Osteoblast (primary cell): ENCODE measurements at places on chromosomes 2 and 18. TPM values are rescaled to one million over a fixed set of nuclear protein-coding genes. Genes with fewer than 3 reads are reported as not detected.

DNA sequence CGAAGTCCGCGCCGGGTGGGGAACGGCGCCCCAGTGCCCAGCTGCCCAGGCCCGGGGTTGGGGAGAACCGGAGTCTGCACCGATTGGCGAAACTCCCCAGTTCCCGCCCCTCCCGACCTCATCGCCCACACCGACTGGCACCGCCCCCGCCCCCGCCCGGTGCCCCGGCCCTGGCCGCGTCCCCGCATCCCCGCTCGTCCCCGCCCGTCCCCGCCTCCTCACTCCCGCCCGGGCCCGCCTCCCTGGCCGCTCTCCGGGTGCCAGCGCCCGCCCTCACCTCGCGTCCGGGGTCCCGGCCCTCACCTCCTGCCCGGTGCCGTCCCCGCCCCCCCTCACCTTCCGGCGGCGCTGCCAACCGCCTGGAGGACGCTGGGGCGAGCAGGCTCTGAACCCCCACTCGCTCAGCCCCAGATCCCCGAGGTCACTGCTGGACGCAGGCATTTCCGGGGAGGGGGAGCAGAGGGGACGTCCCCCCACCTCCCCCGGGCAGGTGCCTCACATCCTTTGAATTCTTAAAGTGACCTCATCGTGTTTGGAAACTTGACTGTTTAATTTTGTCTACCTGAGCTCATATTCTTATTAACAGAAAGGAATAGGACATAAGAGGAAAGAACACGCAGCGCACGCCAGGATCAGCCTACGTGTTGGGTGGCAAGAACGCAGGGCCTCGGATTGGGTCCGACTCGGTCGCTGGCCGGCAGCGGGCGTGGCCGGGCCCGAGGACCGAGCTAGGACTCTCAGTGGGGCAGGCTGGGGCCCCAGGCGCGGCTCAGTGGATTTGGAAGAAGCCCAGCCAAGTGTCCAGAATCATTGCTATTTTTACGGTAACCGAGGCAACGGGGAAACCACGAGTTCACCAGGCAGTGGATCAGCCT is at the start of gene FAM110C:
Gene FAM110C, minus strand, starts transcription at position 35 of the 875 bp plus-strand sequence. CDS start 120 bp downstream, outside the sequence.
- no peak for DNase-seq

CENPA gene
- total RNA-seq, result 2.2 and 2.9 TPM in 2 replicates

GRCh38 chr2:102893870-102894269 is 132.0 kb downstream of the TMEM182 start:
- no peak for DNase-seq

DNA sequence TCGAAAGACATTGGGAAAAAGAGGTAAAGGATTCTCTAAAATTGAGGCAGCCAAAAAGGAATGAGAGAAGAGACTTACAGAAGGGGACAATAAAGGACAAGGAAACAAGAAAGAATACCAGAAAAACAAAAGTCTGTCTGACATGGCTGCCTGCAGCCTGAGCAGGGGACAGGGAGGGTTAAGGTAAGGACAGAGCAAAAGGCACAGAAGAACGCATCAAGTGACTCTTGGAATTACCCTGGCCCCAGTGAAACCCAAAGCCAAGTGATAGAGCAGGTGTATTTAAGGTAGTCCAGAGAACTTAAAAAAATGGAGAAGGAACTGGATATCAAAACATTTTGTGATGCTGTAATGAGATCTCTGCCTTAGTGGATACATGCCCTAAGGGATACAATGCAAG is 47.1 kb upstream of the XIRP2 start:
- DNase-seq, result no peak

NT5C1B gene
- total RNA-seq, result not detected in 2 replicates

- no peak for DNase-seq
These were observed 348.9 kb upstream of the RAB12 start for GRCh38 chr18:8260319-8260718.

SERPINB10 gene
- 0.29 TPM in 1 of 2 replicates, not detected in the other for total RNA-seq

- DNase-seq, result no peak
These were observed 73.8 kb downstream of the TFCP2L1 start for GRCh38 chr2:121211251-121211650.

GRCh38 chr2:237223201-237223861 is 137.6 kb downstream of the COPS8 start:
- peak; percentile 80 for DNase-seq

DNA sequence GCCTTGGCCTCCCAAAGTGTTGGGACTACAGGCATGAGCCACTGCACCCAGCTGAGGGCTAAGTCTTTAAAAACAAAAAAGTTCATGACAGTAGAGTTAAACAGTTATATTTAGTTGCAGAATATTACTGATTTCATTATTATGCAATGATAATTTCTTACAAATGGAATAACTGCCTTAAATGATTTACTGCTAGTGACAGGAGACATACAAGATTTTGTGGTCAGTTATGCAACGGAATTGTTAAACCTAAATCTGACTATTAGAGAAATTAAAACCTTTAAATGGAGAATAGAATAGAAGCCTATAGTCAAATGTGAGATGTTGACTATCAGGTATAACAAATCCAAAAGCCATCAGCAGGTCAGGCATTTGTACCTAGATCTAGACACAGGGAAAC is 10.3 kb upstream of the DNAJC10 start:
- no peak for DNase-seq

- DNase-seq, result peak; percentile 90
These were observed 309.9 kb upstream of the PKDCC start for GRCh38 chr2:41737888-41738287.

DNA sequence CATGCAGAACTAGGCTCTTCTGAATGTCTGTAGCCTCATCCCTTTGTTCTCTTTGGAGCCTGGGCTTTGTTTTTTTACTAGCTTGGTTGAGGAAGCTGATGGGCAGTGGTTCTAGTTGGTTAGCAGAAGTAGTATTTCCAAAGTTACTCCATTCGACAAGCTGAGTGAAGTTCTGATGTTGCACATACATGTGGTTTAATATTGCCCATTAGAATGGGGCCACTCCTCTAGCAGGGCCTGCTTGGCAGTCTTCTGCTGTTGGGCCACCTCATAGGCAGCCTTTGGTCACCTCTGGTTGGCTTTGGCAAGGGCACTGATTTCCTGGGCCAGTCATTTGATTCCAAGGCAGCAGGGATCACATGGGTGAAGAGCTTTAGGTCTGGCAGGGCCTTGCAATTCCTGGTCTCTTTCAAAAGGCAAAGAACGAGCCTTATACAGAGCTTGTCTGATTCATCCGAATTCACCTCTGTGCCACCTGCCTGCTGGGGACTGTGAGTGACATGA is 2.5 kb downstream of the RPIA start:
- DNase-seq, result no peak

REG3G gene
- not detected in 2 replicates for total RNA-seq

DTNA gene
- total RNA-seq, result 10.1 and 11.5 TPM in 2 replicates

DNA sequence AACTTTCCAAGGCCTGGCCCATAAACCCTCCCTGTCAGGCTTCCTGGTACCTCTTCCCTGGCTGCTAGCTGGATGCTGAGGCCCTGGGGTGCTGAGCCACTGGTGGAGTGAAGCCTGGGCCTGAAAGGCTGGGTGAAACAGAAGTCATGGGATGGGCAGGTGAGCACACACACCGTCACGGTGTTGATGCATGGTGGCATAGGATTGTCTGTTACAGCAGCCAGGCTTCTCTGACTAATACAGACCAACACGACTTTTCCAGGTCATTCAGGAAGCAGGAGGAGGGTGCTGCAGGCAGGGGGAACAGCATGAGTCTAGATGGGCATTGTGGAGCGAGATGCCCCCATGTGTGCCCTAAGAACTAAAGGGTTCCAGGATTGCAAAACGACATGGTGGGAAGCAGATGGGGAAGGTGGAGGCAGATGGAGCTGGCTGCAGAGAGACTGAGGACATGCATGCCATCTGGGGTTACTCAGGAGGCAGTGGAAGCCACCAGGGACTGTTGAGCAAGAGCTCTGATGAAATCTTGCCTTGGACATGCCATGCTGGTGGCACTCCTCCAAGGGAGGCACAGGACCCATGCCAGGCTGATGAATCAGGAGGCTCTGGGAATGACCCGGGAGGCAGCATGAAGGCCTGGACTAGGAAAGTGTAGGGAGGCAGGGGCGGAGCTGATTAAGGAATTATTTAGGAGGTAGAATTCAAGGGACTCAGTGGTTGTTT is 480.9 kb downstream of the TSN start:
- no peak for DNase-seq

DNA sequence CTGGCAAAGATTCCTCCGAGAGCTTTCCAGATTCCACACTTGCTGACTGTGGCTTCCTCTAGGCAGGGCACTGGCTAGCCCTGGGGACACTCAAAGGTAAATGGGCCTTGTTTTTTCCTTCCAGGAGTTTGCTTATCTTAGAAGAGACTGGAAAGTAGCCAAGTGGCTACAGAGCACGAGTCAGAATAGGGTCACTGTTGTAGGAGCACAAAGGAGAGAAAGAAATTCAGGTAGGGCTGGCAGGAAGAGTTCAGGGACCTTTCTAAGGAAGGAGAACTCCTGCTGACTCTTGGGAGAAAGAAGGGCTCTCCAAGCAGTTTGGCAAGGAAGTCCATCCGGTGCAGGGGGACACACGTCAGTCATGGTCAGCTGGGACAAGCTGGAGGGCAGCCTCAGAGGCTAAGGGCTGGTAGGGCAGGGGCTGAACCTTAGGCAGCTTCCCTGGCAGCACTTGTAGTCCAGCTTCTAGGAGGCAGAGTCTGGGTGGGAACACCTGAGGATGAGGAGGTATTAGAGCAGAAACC is 39.5 kb downstream of the NIFK start:
- no peak for DNase-seq

- DNase-seq, result no peak
These were observed 117.9 kb downstream of the MYCN start for GRCh38 chr2:16058256-16058655.

FAM228A gene
- total RNA-seq, result 1.4 and 1.5 TPM in 2 replicates

GRCh38 chr18:70039186-70039585 is 91.5 kb upstream of the CD226 start:
- DNase-seq, result no peak

DNA sequence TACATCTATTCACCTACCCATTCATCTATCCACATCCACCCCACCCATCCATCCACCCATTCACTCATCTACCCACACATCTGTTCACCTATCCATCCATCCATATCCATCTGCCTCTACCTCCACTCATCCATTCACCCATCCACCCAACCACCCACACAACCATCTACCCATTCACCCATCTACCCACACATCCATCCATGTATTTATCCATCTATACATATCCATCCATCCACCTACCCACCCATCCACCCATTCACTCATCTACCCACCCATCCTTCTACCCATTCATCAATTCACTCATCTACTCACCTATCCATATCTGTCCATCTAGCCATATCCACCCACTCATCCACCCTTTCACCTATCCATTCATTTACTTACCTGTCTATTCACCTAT is 187.6 kb downstream of the ASB1 start:
- DNase-seq, result no peak

PSTPIP2 gene
- total RNA-seq, result 5.8 and 6.8 TPM in 2 replicates

- DNase-seq, result no peak
These were observed 268.2 kb upstream of the ID2 start for GRCh38 chr2:8413589-8414135.

NEURL3 gene
- total RNA-seq, result 0.29 TPM in 1 of 2 replicates, not detected in the other

DNA sequence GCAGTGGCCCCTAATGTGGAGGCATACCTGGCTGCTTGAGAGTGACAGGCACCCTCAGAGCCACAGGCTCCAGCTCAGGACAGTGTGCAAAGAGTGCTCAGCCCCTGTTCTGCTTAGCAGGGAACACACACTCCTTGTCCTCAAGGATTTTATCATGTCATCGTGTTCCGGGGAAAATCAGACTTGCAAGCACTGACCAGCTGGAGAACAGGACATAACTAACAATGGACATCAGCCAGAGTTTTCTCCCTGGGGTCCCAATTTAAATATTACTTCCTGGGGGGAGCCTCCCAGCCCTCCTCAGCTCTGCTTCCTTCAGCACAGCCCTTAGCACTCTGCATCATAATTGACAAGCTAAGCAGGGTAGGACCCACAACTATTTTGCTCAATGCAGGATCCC is 175.4 kb upstream of the ACAA2 start:
- no peak for DNase-seq

GRCh38 chr2:7190587-7191324 is 273.5 kb downstream of the RNF144A start:
- DNase-seq, result no peak

GRCh38 chr18:77111951-77112746 is 20.4 kb downstream of the MBP start:
- DNase-seq, result no peak

DNA sequence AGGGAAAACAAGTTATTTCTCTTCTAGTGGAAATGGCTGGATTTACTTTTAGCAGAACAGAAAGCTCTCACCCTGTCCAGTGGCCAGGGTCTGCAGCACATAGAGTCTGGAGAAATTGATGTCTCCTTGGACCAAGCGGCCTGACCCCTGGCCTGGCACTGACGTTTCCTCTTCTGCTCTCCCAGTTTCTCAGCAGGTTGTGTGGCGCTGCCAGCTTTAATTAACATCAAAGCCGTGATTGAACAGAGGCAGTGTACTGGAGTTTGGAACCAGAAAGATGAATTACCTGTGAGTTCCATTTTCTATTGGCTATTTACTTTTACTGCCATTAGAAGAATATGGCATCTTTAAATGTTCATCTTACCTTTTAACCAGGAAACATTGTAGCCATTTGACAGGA is 20.9 kb downstream of the CD8A start:
- DNase-seq, result no peak

- DNase-seq, result no peak
These were observed 76.7 kb upstream of the CAVIN2 start for GRCh38 chr2:191923652-191923997.

UGT1A4 gene
- not detected in 2 replicates for total RNA-seq

DNA sequence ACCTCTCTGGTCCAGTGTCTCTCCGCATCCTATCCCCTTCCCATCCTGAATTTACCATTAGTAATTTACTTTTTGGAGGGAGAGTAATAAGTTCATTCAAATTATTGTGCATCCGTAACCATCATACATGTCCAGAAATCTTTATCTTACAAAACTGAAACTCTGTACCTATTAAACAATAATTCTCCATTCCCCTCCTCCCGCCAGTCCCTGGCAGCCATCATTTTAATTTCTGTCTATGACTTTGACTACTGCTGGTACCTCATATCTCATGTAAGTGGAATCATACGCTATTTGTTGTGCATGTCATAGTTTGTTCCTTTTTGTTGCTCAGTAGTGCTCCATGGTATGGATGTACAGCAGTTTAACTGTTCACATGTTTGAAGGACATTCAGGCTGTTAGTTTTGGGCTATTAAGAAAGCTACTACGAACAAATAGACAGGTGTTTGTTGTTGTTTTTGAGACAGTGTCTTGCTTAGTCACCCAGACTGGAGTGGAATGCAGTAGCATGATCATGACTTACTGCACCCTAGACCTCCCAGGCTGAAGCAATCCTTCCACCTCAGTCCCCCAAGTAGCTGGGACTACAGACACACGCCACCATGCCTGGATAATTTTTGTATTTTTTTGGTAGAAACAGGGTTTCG is 2.0 kb downstream of the LIMS1 start:
- peak; percentile 11 for DNase-seq

DNA sequence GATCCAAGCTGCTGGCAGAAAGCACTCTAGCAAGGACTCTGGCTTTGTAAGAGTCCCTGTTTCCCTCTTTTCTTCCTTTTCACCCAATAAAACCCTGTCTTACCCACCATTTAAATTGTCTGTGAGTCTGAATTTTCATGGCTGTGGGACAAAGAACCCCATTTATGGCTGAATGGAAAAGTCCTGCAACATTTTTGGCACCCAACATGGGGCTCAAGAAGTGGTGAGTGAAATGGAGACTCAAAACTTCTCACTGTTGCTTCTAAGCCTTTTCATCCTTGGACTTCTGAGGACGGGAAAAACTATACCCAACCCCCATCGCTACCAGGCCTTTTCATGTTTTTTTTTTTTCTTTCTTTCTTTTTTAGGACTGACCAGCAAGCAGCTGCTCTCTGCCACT is 329.5 kb upstream of the CWC22 start:
- no peak for DNase-seq

- no peak for DNase-seq
These were observed 25.5 kb upstream of the KCNE4 start for GRCh38 chr2:223026357-223027110.

NCKAP5 gene
- 1.8 TPM in 2 replicates for total RNA-seq
